SK-MEL-5 (cell line): ENCODE measurements at places on chromosomes 2 and 18.
A peak's percentile ranks its signal among the peaks of the same experiment; 100 is the strongest.

GRCh38 chr2:75064691-75065396 lies 106.4 kb downstream of the POLE4 start:
- DNase-seq, result peak; percentile 73

DNA sequence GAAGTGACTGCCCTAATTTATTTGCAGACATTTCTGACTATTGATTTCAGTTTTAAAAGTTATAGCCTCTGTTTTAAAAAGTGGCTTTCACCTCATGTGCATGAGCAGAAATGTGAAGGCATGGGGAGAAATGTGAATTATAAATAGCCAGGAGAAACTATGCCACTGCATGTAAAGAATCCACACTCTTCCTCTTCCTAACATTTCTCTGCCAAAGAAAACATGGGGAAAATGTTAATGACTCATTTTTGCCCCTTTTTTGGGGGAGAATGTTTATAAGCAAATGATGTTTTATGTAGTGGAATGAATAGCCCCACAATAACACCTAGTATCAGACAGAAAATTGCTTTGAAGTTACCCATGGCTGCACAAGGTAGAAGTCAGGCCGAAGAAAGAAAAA lies 249.0 kb upstream of the TANK start:
- DNase-seq, result no peak

- DNase-seq, result no peak
These were observed 81.0 kb upstream of the KIDINS220 start for GRCh38 chr2:8918412-8918811.

DNA sequence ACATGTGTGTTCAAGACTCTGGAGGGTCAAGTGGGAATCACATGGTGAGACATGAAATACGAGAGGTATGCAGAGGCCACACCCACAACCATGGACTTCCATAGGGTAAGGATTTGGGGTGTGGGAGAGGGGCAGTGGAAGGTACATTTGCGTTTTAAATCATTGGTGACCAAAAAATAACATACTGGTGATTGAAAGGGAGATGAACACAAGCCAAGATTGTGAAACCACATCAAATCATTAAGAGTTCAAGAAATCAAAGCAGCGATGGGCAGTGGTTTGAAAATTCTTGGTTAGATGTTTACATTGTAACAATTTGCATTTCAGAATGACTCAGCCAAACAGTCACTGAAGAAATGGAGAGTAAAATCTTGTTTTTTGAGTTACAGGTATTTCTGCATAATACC lies 1.9 kb upstream of the CABYR start:
- no peak for DNase-seq

DNA sequence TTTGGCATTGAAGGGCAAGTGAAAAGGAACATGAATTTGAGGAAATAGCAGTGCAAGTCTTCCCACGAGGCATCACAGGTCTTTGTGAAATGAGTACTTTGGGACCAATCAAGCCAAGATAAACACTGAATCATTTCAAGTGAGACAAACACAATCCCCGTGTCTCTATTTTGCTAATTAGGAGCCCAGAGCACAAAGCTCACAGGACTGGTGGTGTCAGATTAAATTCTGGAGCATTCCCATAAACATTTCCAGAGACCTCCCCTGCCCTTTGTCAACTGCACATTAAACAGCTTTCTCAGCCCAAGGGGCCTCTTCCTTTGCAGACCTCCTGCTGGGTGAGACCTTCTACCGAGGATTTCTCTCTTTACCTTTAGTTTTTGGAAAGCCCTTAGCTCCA lies 50.7 kb downstream of the DAPL1 start:
- DNase-seq, result no peak

DNA sequence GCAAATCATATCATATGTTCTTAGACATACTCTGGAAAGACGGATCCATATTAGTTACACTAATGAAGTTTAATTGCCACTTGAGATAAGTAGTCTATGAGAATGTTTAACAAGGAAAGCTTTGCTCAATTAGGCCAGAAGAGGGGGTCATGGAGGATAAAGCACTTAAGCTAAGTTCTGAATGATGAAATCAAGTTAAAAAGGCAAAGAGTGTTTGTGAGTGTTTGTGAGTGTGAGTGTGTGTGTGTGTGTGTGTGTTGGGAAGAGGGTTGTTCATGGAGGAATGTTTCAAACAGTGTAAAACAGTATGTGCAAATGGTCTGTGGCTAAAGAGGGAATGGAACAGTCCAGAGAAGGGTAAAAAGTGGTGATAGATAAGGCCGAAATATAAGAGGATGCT lies 360.9 kb downstream of the ERBB4 start:
- peak; percentile 27 for DNase-seq

GRCh38 chr2:9707008-9707407 lies 76.2 kb upstream of the YWHAQ start:
- DNase-seq, result no peak

DNA sequence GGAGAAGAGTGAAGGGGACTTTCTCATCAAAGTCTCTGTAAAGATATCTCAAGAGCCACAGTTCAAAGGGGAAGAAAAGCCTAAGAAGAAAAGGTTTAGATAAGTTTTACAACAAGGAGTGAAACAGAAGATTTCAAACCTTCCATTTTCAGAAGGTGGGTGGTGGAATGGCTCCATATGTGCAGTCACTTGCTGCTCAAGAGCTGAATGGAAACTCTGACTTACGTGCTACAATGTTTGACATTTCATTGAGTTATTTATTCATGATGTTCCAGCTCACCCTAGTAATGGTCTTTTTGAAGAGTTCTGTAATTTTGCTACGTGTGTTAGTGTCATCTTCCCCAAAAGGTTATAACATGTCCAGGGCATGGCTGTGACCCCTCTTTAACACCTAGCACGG lies 21.7 kb downstream of the LCT start:
- no peak for DNase-seq

GRCh38 chr2:129861666-129862288 lies 117.7 kb upstream of the RAB6C start:
- no peak for DNase-seq

- DNase-seq, result no peak
These were observed 973.8 kb upstream of the CELF4 start for GRCh38 chr18:38539371-38539770.

GRCh38 chr2:101803128-101803527 lies 105.6 kb downstream of the MAP4K4 start:
- no peak for DNase-seq
